ENCODE measurements at places on chromosomes 12 and 14.

DNA sequence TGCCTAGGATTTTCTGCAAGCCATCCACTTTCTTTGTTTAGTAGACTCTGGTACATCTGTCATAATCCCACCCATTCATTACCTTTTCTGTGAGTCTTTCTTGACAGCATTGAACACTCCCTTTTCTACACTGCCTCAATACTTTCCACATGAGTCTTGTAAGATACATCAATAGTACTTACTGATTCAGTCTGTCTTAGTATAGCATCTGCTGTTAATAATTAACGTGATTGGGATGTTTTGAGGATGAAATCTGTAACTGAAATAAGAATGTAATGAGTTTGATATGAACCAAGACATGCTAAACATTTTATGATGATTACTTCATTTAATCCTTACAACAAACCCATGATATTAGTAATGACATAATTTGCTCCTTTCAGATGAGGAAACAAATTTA, 196.2 kb upstream of the FOXG1 start:
- DNase-seq, result no peak

- DNase-seq, result no peak
These were observed 130.6 kb downstream of the PRKCH start for GRCh38 chr14:61451891-61452400.

DNA sequence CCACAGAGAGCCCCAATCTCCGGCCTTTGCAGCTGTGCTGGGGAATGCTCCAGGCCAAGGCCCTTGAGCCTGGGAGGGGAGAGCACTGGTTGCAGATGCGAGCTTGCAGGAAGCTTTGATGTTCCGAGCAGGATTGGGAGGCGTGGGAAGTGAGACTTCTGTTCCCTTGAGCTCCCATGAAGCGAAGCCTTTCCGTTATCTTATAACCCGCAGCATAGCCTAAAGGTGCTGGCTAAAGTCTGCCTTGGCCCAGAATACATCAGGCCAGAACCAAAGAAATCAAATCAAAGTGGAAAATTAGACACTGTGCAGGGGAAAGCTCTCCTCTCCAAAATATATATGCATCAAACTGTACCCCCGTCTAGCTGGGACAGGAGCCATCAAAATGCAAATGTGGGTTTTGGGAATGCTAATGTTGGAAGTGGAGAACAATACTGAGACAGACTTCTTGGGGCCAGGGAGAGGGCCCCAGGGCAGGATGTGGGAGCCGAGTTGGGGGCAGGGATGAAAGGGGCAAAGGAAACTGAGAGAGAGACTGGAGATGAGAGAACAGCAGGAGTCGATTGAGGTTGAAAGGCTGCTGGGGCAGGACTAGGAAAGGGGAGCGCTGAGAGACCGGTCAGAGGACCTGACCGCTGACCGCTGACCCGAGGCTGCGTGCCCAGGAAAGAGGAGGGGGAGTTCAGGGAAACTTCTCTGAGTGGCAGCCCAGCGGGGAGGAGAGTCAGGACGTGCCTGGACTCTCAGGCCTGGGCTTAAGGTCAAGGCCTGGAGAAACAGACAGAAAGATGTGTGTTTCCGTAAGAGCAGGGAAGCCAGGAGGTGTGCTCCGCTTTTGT, 152.2 kb upstream of the PARP11 start:
- DNase-seq, result no peak

DNA sequence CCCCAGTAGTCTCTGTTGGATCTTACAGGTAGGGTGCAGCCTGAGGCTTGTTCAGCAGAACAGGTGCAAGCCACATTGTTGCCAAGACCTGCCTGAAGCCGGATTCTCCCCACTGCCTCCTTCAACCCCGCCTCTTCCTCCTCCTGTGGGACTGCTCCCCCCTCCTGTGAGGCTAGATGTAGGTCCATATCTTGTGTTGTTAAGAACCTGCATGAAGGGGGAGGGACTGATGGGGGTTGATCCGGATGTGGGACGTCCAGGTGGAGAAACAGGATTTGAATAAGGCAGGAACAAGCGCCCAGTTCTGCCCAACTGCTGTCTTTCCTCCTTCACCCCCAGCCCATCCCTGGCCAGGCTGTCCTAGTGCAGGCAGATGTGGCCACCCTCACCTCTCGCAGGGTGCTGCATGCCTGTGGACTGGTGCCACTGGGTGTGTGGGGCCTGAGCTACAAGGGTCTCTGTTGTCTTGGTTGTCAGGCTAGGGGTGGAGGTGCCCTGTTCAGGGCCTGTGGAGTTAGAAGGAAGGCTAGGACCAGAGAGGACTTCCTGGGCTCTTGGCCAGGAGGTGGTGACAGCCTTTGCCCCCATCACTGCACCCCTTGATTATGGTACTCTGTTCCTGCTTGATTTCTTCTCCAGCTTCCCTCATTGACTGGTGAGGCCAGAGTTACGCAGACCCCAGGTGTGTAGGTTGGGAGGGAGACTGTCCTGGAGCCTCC, 1.4 kb downstream of the NR4A1 start:
- DNase-seq, result no peak

GRCh38 chr12:43095669-43096280, 456.2 kb downstream of the ADAMTS20 start:
- DNase-seq, result no peak

GRCh38 chr14:61343471-61343870, 22.1 kb downstream of the PRKCH start:
- DNase-seq, result no peak
